Heart right ventricle (tissue), 16 donors: ENCODE measurements at places on chromosomes 16 and 17.

GRCh38 chr17:32520104-32520701, 33.4 kb downstream of the CDK5R1 start:
- no peaks in the 10 kb centered on the region for H3K27me3 ChIP-seq
- H3K4me1 ChIP-seq: peaks cover 8% of the 10 kb centered on the region
- no peaks in the 10 kb centered on the region for H3K36me3 ChIP-seq
- DNase-seq: peak; percentile 18
- peak overlapping the region; percentile 65 for H3K4me3 ChIP-seq

DNA sequence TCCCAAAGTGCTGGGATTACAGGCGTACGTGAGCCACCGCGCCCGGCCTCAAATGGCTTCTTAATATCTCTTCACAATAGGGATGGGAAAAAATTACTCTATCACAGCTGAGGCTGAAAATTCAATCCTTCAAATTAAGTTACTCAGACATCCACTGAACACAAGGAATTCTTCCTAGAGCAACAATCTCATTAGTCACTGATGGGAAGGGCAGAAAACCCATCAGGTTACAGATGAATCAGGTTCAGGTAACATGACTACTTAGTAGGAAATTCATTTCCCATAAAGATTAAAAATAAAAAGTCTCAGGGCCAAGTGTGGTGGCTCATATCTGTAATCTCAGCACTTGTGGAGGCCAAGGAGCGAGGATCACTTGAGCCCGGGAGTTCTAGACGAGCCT, 42.5 kb upstream of the ABR start:
- H3K27ac ChIP-seq: no peak overlapping the region
- H3K27me3 ChIP-seq: no peaks in the 10 kb centered on the region
- no peak overlapping the region for H3K4me3 ChIP-seq
- no peak for DNase-seq
- H3K4me1 ChIP-seq: no peaks in the 10 kb centered on the region
- H3K36me3 ChIP-seq: no peaks in the 10 kb centered on the region

DNA sequence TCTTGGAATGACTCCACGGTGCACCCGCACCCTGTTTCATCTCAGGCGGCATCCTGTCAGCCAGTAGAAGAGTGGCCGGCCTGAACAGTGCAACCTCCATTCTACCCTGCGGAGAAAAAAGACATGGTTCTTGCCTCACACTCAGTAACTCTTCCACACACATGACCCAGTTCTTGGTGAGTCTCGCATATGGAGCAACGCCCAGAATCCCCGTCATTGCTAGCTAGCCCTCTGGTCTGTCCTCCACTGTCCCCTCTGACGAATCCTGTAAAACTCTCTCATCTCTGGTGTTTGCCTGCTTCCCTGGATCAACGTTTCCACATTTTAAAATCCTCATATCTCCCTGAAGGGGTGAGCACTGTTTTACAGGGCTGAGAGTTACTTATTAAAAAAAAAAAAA, 4.2 kb upstream of the RDM1 start:
- H3K4me3 ChIP-seq: no peak overlapping the region
- peaks cover 31% of the 10 kb centered on the region for H3K4me1 ChIP-seq
- H3K27me3 ChIP-seq: peaks cover 9% of the 10 kb centered on the region
- H3K36me3 ChIP-seq: no peaks in the 10 kb centered on the region
- H3K27ac ChIP-seq: no peak overlapping the region
- no peak for DNase-seq

DNA sequence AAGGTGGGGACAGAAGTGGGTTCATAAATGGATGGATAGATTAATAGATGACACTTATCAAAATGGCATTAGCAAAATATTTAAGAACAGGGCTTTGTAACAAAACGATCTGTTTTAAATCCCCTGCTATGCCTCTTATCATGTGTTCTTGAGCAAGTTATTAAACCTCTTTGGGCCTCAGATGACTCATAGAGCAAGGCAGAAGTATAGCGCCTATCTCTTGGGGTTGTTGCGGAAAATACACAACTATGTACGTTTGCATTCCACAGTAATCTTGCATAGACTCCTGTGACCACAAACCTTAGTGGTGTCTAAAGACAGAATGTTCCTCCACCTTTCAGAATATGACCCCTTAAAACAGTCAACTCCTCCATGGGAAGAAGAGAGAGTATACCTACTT, 116.8 kb downstream of the CDYL2 start:
- no peak for DNase-seq
- no peak overlapping the region for H3K27ac ChIP-seq
- no peaks in the 10 kb centered on the region for H3K27me3 ChIP-seq
- no peaks in the 10 kb centered on the region for H3K36me3 ChIP-seq
- no peaks in the 10 kb centered on the region for H3K4me1 ChIP-seq

DNA sequence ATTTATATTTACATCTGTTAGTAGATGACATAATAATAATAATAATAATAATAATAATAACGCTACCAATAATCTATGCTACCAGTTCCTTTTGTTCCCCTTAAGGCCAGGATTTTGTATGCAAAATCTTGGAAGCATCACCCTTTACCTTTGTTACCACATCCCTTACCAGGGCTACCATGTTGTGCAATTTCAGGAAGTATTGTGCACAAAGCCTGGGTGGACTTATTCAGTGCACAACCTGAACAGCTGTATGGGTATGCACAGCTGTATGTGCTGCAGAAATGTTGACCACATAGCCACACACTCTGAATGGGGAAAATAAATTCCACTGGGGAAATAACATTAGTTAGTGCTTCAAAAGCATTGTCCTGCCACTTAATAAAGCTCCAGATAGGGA, 19.9 kb upstream of the CALB2 start:
- no peaks in the 10 kb centered on the region for H3K27me3 ChIP-seq
- H3K4me3 ChIP-seq: no peak overlapping the region
- no peaks in the 10 kb centered on the region for H3K4me1 ChIP-seq
- no peaks in the 10 kb centered on the region for H3K36me3 ChIP-seq

GRCh38 chr16:62965831-62966230, 929.6 kb upstream of the CDH8 start:
- no peaks in the 10 kb centered on the region for H3K27me3 ChIP-seq
- H3K27ac ChIP-seq: no peak overlapping the region
- no peaks in the 10 kb centered on the region for H3K36me3 ChIP-seq
- H3K4me3 ChIP-seq: no peak overlapping the region

- H3K27ac ChIP-seq: no peak overlapping the region
- peak; percentile 48 for DNase-seq
- H3K4me1 ChIP-seq: no peaks in the 10 kb centered on the region
- H3K27me3 ChIP-seq: no peaks in the 10 kb centered on the region
Observed at GRCh38 chr17:67027031-67027628, 17.2 kb upstream of the CACNG1 start.

- peaks cover 68% of the 10 kb centered on the region for H3K27me3 ChIP-seq
- no peak overlapping the region for H3K27ac ChIP-seq
- H3K4me1 ChIP-seq: no peaks in the 10 kb centered on the region
Observed at GRCh38 chr16:1080801-1081733, 8.5 kb downstream of the SSTR5 start.

- peaks cover 26% of the 10 kb centered on the region for H3K27me3 ChIP-seq
- no peak overlapping the region for H3K27ac ChIP-seq
- H3K4me3 ChIP-seq: no peak overlapping the region
- DNase-seq: peak; percentile 44
- no peaks in the 10 kb centered on the region for H3K36me3 ChIP-seq
Observed at GRCh38 chr17:6456914-6457687, 12.8 kb downstream of the PIMREG start.

DNA sequence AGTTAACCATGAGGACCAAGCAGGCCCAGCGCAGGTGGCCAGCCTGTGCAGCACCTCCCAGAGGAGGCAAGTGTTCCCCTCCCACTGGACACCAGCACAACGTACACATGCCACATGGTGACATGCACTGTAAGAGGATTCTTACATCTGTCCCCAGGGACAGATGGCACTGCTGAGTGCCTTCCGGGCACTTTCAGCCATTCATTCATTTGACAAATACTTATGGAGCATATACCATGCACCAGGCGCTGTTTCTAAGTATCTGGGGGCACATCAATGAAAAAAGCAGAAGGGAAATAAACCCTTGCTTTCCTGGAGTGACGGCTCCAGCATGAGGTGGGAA, 79.6 kb downstream of the GAS7 start:
- H3K36me3 ChIP-seq: no peaks in the 10 kb centered on the region
- no peak overlapping the region for H3K4me3 ChIP-seq
- no peak overlapping the region for H3K27ac ChIP-seq
- H3K4me1 ChIP-seq: peaks cover 29% of the 10 kb centered on the region
- no peak for DNase-seq

- peak overlapping the region; percentile 89 for H3K27ac ChIP-seq
- H3K36me3 ChIP-seq: no peaks in the 10 kb centered on the region
- peaks cover 15% of the 10 kb centered on the region for H3K4me1 ChIP-seq
- no peaks in the 10 kb centered on the region for H3K27me3 ChIP-seq
Observed at GRCh38 chr17:66190738-66191592, 968 bp downstream of the CEP112 start.

- H3K36me3 ChIP-seq: no peaks in the 10 kb centered on the region
- no peak overlapping the region for H3K4me3 ChIP-seq
- no peaks in the 10 kb centered on the region for H3K4me1 ChIP-seq
- DNase-seq: no peak
- H3K27me3 ChIP-seq: no peaks in the 10 kb centered on the region
Observed at GRCh38 chr16:80171746-80172145, 369.0 kb upstream of the DYNLRB2 start.

DNA sequence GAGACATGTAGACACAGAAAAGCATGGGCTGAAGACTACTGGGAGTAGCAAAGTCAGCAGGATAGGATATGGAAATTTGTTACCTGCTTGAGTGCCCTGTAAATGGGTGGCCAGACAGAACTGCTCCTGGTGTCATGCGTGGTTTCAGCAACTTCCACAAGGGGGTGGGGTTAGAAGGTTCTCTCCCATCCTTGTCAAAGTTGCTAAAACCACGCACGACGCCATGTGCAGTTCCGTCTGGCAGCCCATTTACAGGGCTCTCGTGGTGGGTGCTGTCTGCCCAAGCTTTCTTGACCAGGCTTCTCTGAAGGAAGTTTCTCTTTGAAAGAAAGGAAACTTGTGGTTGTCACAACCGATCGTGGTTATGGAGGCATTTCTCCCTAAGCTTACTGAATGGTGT, 6.9 kb upstream of the DBNDD1 start:
- no peak overlapping the region for H3K4me3 ChIP-seq
- peaks cover under 1% of the 10 kb centered on the region for H3K36me3 ChIP-seq
- no peaks in the 10 kb centered on the region for H3K27me3 ChIP-seq
- H3K4me1 ChIP-seq: peaks cover 21% of the 10 kb centered on the region
- no peak for DNase-seq
- no peak overlapping the region for H3K27ac ChIP-seq

DNA sequence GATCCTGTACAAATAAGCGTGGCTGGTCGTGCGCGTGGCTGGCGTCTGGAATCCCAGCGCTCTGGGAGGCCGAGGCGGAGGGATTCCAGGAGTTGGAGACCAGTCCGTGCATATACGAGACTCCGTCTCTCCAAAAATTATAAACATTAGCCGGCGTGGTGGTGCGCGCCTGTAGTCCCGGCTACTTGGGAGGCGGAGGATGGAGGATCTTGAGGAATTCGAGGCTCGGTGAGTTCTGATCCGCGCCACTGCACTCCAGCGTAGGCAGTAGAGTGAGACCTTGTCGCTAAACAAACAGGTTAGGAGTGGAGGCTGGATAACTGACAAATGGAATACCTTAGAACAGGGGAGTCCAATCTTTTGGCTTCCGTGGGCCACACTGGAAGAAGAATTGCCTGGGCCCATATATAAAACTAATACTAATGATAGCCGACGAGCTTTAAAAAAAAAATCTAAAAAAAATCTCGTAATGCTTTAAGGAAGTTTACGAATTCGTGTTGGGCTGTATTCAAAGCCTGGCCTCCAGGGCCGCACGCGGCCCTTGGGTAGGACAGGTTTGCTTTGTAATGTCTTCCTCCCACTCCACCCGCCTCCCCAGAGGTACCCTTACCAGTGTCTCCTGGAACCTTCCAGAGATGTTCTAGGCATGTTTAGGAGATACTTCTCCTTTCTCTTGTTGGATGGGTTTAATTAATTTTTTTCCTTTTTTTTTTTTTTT, 909 bp upstream of the RSL1D1 start:
- H3K4me1 ChIP-seq: peaks cover 26% of the 10 kb centered on the region
- H3K36me3 ChIP-seq: peaks cover 28% of the 10 kb centered on the region
- peak overlapping the region; percentile 91 for H3K4me3 ChIP-seq
- no peaks in the 10 kb centered on the region for H3K27me3 ChIP-seq

- H3K27me3 ChIP-seq: no peaks in the 10 kb centered on the region
- H3K36me3 ChIP-seq: peaks cover 13% of the 10 kb centered on the region
- no peak overlapping the region for H3K27ac ChIP-seq
- no peak for DNase-seq
- H3K4me1 ChIP-seq: peaks cover 4% of the 10 kb centered on the region
Observed at GRCh38 chr17:80272366-80272765, 11.7 kb downstream of the RNF213 start.

GRCh38 chr17:79010304-79010646, 711 bp upstream of the CANT1 start:
- no peaks in the 10 kb centered on the region for H3K27me3 ChIP-seq
- peak; percentile 14 for DNase-seq
- peak overlapping the region; percentile 65 for H3K4me3 ChIP-seq
- H3K36me3 ChIP-seq: no peaks in the 10 kb centered on the region
- H3K4me1 ChIP-seq: peaks cover 39% of the 10 kb centered on the region
